ENCODE measurements at places on chromosomes 4 and X.
A peak's percentile ranks its signal among the peaks of the same experiment; 100 is the strongest.

DNA sequence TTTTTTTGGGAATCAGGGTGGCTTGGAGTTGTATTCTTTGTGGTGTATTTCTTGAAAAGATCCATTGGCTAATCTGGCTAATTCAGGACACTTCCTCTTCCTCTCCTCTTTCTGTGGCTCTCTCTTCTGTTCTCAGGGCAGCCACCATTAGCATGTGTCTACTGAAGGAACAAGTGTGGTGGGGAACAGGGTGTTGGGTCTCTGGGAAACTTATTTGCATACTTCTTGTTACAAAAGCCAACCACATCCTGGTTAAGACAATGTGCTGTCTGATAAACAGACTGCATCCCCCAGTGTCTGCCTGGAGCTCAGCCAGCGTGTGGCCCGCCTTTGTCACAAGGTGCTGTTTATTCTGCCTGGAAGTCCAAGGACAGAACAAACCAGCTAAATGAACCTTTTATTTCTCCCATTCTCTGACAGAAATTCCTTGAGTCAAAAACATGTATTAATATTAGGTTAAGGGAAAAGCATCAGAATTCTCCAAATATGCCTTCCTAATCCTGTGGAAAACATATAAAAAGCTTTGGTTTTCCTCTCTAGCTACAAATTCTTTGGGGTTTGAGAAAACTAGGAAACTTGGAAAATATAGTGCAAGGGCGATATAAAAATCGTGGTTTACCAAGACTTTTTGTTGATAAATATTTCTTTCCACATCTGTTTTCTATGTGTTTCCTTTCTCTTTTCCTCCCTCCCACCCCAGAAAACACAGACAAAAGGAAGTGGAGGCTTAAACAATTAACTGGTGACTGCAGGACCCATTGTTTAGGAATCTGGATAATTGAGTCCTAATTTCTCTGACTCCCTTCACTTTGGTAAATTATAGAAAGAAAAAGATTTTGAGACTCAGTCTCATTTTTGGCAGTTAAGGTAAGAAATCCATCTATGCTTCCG lies 203.6 kb downstream of the SPRY1 start:
- no peaks in the 10 kb centered on the region for H3K27me3 ChIP-seq
- no peaks in the 10 kb centered on the region for H3K36me3 ChIP-seq
- H3K27ac ChIP-seq = peak overlapping the region; percentile 42
- peaks cover 5% of the 10 kb centered on the region for H3K4me1 ChIP-seq
- no peak for DNase-seq

DNA sequence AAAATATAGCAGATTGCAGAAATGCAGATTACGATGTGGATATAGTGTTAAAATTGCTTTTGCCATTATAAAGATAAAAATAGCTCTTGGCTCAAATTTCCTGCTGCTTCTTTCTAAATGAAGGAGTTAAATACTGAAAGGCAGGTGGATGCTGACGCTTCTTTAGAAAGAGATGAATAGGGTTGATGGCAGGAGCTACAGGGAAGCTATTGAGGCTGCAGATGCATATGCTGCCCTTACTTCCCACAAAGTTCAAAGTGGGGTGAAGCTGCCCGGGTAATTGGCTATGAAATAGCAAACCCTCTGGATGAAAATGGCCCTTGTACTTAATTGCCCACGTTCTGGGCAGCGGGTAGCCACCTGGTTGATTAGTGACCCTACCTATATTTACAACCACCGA lies 379.5 kb downstream of the ZIC3 start:
- no peaks in the 10 kb centered on the region for H3K4me1 ChIP-seq
- no peak overlapping the region for H3K4me3 ChIP-seq
- H3K27me3 ChIP-seq = no peaks in the 10 kb centered on the region
- H3K36me3 ChIP-seq = no peaks in the 10 kb centered on the region

- no peak for DNase-seq
- no peaks in the 10 kb centered on the region for H3K27me3 ChIP-seq
These were observed 351.9 kb upstream of the FTHL17 start for GRCh38 chrX:31423609-31424189.

DNA sequence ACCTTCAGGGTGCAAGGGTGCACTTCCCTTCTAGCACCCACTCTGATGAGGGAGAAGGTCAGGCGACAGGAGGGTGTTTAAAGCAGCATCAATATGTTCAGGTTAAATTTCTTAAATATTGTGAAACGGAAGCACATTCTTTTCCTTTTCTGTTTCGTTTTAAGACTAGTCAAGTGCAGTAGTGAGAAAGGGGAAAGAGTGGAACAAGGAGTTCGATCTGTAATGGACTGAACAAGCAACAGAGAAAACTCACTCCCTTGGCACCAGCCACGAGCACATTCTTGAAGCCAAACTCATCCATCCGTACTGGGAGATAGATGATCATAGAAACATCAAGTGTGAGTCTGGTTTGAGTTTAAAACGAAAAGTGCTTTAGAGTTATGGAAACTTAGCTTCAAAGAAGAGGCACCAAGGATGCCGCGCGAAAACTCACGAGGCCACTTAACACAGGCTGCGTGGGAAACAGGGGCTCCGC lies 815 bp downstream of the FAM53A start:
- no peak for DNase-seq
- no peaks in the 10 kb centered on the region for H3K36me3 ChIP-seq
- H3K27ac ChIP-seq = peak overlapping the region; percentile 70
- no peaks in the 10 kb centered on the region for H3K27me3 ChIP-seq
- peaks cover 11% of the 10 kb centered on the region for H3K4me1 ChIP-seq

DNA sequence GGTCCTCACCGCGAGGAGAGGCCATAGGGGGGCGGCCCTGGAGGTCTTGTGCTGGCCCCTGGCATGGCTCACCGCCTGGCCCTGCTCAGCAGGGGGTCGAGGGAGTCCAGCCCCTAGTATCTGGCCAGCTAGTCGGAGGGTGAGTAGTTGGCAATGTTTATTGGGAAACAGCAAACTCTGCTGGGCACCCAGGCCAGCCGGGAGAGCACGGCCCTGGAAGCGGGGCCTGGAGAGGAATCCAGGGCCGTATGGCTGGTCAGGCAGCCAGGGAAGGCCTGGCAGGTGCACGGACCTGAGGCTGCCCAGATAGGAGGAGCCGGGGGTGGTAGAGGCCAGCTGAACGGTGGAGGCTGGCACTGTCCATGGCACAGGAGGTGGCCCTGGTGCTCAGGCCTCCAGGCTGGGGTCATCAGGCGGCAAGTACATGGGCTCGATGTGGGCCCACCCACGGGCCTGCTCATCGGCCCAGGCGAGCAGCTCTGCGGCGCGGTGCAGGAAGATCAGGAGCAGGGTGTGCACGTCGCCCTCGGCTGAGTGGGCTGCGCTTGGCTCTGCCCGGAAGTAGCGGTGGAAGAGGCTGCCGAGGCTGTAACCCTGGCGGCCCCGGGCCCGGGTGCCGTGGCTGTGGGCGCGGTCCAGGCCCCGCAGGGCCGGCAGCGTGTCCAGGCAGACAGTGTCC lies 1.4 kb downstream of the TREX2 start:
- H3K4me1 ChIP-seq = no peaks in the 10 kb centered on the region
- DNase-seq = no peak
- H3K4me3 ChIP-seq = no peak overlapping the region
- H3K27ac ChIP-seq = no peak overlapping the region
- no peaks in the 10 kb centered on the region for H3K27me3 ChIP-seq
- H3K36me3 ChIP-seq = no peaks in the 10 kb centered on the region

GRCh38 chr4:77443941-77444340 lies 161.7 kb upstream of the CXCL13 start:
- H3K27me3 ChIP-seq = no peaks in the 10 kb centered on the region
- H3K4me1 ChIP-seq = no peaks in the 10 kb centered on the region
- DNase-seq = no peak
- H3K4me3 ChIP-seq = no peak overlapping the region
